Renal pelvis (tissue), 12 donors: ENCODE measurements at places on chromosomes 2 and 18. TPM values are rescaled to one million over a fixed set of nuclear protein-coding genes. Genes with fewer than 3 reads are reported as not detected.

GRCh38 chr18:36397033-36397432, 99.5 kb downstream of the FHOD3 start:
- DNase-seq = no peak

- DNase-seq = no peak
Measured at GRCh38 chr2:181683518-181684453, 3.5 kb upstream of the NEUROD1 start.

- DNase-seq = no peak
Measured at GRCh38 chr2:49226360-49226759, 72.0 kb upstream of the FSHR start.

The FAM228A gene
- polyA plus RNA-seq = 1.3 TPM

DNA sequence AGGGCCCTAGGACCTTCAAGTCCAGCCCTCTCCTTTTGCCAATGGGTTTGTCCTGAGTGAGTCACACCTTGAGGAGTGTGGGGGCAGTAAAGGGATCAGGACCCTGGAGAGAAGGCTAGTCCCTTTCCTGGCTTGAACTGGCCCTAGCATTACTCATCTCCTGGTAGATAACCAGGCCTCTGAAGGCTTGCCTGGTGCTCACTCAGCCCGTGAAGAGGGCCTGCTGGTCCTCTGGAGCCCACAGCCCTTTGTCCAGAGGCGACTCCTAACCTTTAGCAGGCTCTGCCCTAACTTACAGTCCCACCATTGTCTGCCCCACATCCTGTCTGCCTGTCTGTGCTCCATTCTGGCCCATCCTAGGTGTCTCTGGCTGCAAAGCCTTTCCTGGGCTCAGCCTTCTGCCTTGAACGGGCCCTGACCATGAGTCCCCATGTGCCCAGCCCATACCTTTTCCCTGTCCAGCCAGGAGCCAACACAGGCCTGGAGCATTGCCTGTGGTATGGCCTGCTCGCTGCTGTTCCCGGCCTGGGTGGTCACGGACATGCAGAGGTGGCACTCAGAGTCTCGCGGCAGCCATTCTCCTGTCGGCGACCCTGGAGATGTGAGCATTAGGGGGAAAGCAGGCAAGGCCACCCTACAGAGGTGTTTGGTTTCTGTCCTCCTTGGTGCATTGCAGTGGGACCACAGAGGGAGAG, 5.0 kb downstream of the SFTPB start:
- no peak for DNase-seq

DNA sequence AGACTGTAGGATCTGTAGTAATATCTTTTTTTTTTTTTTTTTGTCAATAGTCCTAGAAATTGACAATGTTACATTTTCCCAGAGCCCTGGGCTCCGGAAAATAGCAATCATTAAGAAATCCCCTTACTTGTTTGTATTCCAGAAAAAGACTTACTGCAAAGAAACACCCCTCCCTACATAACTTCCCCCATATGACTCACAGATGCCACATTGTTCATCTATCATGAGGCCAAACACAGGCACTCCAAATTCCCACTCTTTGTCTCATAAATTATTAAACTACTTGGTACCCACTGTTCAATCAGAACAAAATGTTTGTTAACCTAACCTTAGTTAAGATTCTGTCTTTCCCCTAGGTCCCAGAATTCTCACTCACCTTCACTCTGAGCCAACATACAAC, 53.5 kb downstream of the TEX51 start:
- no peak for DNase-seq

- DNase-seq = no peak
Measured at GRCh38 chr2:160928854-160929301, 231.3 kb upstream of the TANK start.

DNA sequence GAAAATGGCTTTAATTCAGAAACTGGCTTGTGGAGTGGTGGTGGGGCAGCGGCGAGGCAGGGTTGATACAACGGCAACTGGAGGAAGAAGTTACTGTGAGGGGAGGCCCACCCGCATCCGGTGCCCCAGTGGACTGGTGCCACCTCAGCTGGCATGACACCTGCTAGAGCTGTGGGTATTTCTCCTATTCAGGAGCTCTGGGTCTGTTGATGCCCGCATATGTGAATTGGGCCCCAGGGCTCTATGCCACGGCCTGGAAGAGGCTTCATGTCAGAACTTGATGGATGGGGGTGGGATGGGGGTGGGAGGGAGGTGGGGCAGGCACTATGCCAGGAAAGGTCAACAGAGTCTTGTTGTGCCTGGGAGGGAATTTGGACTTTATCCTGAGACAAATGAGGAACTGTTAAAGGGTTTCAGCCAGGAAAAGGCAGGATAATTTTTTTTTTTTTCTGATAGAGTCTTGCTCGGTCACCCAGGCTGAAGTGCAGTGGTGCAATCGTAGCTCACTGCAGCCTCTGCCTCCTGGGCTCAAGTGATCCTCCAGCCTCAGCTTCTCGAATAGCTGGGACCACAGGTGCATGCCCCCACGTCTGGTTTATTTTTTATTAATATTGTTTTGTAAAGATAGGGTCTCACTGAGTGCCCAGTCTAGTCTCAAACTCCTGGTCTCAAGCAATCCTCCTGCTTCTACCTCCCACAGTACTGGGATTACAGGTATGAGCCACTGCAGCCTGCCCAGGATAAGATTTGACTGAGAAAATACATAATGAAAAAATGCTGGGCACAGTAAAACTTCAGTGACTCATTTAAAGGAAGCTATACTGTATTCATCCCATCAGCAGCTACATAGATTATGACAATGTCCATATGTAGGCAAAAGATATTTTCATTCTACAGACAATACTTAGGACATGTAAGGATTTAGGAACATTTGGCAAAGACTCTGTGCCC, 52.6 kb downstream of the SH2D6 start:
- no peak for DNase-seq

GRCh38 chr2:142722086-142722485, 155.4 kb upstream of the KYNU start:
- DNase-seq = no peak

DNA sequence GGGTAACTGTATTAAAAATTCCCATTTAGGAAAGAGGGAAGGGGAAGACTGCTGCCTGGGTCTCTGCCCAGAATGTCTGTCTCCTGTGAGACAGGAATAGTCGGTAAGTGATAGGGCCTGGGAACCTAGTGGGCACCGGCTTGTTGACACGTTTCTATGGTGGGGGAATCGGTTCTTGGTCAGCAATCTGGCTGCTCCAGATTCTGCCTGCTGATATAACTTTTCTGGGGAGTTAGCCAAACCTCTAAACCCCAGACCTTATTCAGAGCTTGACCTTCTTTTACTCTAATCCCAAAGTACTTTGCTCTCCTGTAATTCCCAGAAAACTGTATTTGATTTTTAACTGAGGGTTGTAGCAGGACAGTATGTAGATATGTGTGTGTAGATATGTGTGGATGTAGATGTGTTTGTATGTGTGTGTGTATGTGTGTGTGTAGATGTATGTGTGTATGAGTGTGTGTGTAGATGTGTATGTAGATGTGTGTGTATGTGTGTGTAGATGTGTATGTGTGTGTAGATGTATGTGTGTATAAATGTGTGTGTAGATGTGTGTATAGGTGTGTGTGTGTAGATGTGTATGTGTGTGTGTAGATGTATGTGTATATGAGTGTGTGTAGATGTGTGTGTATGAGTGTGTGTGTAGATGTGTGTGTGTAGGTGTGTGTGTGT, 61.8 kb upstream of the TXNDC2 start:
- no peak for DNase-seq

- DNase-seq = no peak
Measured at GRCh38 chr2:98910349-98911125, 25.5 kb downstream of the CRACDL start.

The SEPTIN10 gene
- 97.8 TPM for polyA plus RNA-seq
